ENCODE measurements at places on chromosomes 11 and 22.

- DNase-seq = no peak
Observed at GRCh38 chr11:35043936-35044335, 95.0 kb upstream of the CD44 start.

GRCh38 chr22:35328472-35328885 is 28.8 kb downstream of the TOM1 start:
- no peak for DNase-seq

GRCh38 chr11:61259363-61259762 is 18.4 kb downstream of the PGA5 start:
- no peak for DNase-seq

- no peak for DNase-seq
Observed at GRCh38 chr11:132621976-132622580, 910.2 kb downstream of the OPCML start.

GRCh38 chr11:71086687-71087258 is 165.6 kb downstream of the SHANK2 start:
- DNase-seq = no peak

- no peak for DNase-seq
Observed at GRCh38 chr11:57652662-57653061, 3.0 kb upstream of the YPEL4 start.

GRCh38 chr22:32999039-32999815 is 59.0 kb downstream of the SYN3 start:
- no peak for DNase-seq

- DNase-seq = peak; percentile 42
Observed at GRCh38 chr11:35235936-35236666, 97.1 kb downstream of the CD44 start.

GRCh38 chr22:42721045-42721434 is 370 bp upstream of the A4GALT start:
- DNase-seq = no peak

- no peak for DNase-seq
Observed at GRCh38 chr11:14141676-14142075, 179.2 kb downstream of the SPON1 start.

- DNase-seq = no peak
Observed at GRCh38 chr22:35984183-35985175, 44.1 kb downstream of the RBFOX2 start.

DNA sequence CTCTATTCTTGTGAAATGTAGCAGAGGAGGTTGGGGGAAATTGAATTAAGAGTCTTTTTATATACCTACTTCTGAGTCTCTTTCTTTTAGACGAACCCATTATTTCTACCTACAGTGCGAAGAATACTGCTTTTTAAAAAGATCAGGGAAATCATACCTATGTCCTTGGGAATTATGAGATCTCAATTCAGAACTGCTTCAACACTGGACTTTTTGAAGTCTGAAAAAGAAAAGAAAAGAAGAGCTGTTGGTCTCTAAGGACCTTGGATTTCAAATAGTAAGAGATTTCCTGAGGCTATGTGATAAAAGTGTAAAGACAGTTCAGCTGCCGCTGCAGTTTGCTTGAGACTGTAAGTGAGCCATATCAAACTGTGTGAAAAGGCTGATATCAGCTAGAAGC is 3.7 kb upstream of the OR5B21 start:
- DNase-seq = no peak

- no peak for DNase-seq
Observed at GRCh38 chr22:39234867-39235687, 9.7 kb downstream of the PDGFB start.

DNA sequence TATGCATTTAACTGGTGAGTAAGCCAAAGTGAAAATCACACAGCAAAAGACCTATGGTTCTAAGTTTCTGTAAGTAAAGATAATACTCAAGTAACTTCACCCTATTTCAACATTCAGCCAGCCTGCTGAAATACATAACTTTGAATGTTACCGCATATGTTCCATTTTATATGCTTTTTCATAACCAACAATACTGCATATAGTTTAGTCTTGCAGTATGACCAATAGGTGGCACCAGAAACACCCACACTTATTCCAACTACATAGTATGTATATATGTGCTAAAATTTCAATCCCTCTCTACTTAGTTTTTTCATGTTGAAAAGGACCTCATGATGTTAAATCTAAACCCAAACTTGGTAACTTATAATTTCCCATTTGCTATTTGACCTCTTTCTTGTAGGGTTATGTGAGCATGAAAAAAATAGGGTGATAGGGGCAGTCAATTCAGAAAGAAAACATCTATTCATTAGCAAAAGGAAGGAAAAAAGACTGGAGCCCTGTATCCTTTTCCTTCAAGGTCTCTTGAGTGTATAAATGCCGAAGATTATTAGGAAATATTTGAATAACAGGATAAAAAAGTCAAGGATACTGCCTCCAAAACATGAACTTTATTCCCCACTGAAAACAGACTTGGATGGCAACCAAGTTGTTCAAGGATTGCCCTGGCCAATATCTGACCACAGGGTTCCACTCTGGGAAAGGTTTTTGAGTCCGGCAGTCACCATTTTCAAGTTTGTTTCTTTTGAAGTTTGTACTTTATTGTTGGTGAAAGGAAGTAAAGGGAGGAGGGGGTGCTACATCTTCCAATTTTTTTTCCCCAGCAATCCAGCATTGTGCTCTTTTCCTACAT is 23.8 kb upstream of the FZD4 start:
- no peak for DNase-seq

GRCh38 chr11:102494216-102494615 is 36.3 kb downstream of the MMP7 start:
- DNase-seq = no peak

GRCh38 chr11:77819921-77820564 is 479 bp downstream of the RSF1 start:
- DNase-seq = peak; percentile 14

DNA sequence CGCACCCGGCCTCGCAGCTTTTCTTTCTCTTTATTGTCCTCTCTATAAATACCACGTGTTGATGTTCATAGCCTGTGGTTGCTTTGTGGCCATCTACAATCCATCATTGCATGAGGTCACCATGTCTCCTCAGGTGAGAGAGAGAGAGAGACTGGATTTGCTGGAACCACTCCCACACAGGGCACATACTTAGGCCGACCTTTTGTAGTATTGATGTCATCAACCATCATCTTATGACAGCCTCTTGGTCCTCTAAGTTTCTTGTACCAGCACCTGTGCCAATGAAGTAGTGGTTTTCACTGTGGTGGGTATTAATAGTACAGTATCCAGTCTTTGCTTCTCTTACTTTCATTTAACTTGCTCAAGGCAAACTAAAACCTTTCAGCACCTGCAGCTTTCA is 22.8 kb upstream of the P2RY6 start:
- no peak for DNase-seq

GRCh38 chr22:22773979-22774604 is 113.5 kb upstream of the IGLL5 start:
- DNase-seq = no peak

DNA sequence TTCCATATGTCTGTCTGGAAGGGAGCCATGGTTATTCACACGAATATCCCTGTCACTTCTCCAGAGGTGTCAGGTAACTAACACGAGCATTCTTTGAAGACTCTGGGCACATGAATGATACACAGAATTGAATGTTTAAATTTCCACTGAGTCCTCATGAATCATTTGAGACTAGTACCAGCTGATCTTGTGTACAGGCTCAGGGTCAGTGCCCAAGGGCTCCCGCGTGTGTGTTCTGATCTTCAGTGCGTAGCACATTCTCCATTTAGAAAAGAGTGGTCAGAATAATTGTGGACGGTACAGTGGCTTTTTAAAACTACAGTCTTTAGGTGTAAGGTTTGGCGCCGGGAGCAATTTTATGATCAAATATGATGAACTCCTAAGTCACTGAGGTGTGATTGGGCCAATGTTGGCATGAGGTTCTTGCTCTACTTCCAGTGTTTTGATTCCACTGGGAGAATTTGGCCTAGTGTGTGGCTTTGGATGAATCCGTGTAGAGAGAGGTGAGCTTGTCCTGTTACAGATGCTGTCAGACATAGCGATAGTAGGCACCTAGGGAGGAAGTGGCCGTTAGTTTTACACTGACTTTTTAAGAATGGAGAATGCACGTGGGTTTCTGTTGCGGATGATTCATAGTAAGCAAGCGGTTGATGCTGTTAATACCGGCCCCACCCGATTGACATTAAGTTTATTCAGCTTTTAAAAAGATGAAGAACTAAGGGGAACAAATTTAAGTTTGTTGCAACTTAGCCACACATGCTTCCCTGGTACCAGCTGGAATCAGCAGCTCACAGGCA is 22.2 kb downstream of the NUP50 start:
- DNase-seq = no peak

DNA sequence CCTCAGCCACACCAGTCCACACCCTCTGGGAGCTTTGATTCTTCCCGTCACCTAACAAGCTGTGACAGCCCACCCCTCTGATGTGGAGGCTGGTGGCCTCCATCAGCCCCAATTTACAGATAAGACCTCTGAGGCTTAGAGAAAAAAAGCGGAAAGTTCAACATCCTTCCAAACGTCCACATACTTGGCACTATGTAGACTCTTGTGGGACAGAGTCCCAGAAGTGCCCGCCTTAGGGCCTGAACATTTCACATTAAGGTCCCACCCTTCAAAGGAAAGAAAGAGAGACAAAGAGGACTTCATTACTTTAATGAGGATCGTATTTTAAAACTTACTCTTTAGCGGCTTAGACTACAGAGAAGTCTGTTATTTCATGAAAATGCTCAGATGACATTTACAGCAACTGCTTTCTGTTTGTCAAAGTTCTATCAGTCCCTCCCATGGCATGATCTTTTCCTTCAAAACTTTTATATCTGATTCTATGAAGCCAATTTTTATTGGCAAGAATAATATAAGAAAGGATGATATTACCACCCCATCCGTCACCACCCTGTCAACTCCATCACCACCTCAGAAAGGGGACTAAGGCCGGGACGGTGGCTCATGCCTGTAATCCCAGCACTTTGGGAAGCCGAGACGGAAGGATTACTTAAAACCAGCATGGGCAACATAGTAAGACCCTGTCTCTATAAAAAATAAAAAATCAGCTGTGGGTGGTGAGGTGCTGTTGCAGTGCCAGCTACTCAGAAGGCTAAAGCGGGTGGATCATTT is 15.7 kb upstream of the SCGB1A1 start:
- no peak for DNase-seq

GRCh38 chr11:45402049-45402630 is 116.0 kb upstream of the SYT13 start:
- no peak for DNase-seq

- no peak for DNase-seq
Observed at GRCh38 chr11:17258670-17259069, 17.9 kb upstream of the NUCB2 start.

DNA sequence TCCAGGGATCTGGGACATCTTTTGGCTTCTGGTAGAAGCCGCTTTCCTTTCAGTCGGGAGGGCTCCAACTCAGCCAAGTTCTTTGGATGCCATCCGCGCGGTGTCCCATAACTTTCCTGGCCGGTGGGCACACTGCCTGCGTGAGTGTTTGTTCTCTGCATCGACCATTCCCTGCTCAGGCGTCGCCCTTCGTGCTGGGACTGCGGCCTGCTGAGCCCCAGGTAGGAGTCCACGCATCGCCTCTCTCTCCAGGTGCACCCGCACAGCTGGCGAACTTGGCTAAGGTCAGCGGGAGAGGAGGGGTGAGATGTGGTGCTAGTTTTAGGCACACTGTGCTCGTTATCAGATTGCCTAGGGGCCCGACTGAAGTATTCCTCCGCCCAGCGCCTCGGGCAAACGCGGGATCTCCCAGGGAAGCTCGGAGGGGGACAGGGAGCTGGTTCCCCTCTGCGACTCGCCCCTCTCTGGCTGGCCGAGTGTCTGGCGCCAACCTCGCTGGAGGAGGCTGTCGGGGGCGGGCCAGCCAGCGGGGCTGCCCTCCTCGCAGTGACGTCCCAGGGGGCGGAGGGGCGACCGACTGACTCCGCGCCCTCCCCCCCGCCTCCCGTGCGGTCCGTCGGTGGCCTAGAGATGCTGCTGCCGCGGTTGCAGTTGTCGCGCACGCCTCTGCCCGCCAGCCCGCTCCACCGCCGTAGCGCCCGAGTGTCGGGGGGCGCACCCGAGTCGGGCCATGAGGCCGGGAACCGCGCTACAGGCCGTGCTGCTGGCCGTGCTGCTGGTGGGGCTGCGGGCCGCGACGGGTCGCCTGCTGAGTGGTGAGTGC is at the start of gene LAYN:
Gene LAYN, plus strand, starts transcription at position 607 of the 823 bp plus-strand sequence. Its CDS starts 124 bp downstream, at position 731.
- DNase-seq = no peak

GRCh38 chr11:80822308-80822707 is 1381.5 kb upstream of the TENM4 start:
- no peak for DNase-seq

GRCh38 chr11:96102664-96103078 is 178.8 kb upstream of the MTMR2 start:
- no peak for DNase-seq

GRCh38 chr11:126366064-126366822 is 10.8 kb downstream of the ST3GAL4 start:
- no peak for DNase-seq

DNA sequence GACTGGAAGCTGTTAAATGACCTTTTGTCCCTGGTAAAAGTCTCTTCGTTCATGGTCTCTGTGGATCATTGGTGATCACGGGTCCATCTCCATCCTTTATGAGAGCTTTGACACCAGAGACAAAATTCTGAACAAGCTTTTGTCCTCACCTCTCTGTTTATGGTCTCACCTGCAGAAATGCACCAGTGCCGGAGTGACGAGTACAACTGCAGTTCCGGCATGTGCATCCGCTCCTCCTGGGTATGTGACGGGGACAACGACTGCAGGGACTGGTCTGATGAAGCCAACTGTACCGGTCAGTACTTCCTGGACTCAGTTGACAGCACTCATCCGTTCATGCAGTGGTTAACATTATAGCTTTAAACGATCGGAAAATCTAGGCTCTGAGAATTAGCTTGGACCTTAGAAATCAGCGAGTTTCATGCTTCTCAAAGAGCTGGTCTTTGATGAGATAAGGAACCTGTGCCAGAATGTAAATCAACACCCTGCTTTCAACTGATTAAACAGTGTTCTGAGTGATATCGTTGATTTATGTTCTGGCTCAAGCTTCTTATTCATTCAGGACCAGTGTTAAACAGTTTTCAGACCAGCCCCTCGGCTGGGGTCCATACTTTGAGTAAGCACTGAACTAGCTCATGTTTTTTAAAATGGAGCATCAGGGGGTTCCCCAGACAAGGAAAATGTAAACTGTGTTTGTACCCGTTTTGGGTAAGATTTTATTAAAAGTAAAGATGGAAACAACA is 124.5 kb upstream of the SORL1-AS1 start:
- DNase-seq = no peak

All from activated T-cell treated with anti-CD3 and anti-CD28 coated beads for 1 hour (primary cell).